Stimulated activated CD8-positive, alpha-beta memory T cell treated with anti-CD3 and anti-CD28 coated beads, Interleukin-4, amount 100 ng/mL, for 24 hours (primary cell): ENCODE measurements at places on chromosomes 3 and 15.

- no peak for DNase-seq
These were observed 230.2 kb upstream of the HES1 start for GRCh38 chr3:193905541-193906396.

GRCh38 chr15:52657338-52657737 lies 21.9 kb downstream of the ATOSA start:
- DNase-seq = no peak

DNA sequence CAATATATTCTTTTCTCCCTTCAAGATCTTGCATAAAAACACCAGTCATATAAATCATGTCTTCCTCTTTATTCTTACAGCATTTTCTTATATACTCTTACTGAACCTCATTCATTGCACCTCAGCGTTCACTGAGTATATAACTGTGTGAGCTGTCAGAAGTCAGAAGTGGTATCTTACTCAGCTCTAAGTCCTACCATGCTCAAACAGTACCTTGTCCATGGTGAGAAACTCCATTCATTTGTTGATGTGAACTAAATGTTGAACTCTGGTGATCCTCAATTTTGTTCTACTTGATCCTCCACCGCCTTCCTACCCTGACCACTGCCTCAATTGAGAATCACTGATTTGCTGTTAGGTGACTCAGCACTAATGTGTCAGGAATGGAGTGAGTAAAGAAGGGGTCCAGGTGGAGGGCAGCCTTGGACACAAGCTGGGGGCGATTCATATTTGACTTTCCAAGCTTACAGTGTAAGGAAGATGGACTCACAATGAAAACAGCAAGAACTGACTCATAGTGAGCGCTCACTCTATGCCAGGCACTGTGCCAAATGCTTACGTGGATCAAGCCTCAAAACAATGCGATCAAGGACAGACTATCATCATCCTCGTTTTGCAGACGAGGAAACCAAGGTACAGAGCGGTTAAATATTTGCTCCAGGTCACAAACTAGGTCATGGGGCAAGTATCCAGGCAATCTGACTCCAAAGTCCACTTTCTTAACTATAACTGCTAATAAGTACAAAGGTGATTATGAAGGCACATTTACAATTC lies 13.5 kb upstream of the ZFYVE19 start:
- DNase-seq = no peak

GRCh38 chr15:85367741-85368140 lies 12.7 kb upstream of the AKAP13 start:
- no peak for DNase-seq

DNA sequence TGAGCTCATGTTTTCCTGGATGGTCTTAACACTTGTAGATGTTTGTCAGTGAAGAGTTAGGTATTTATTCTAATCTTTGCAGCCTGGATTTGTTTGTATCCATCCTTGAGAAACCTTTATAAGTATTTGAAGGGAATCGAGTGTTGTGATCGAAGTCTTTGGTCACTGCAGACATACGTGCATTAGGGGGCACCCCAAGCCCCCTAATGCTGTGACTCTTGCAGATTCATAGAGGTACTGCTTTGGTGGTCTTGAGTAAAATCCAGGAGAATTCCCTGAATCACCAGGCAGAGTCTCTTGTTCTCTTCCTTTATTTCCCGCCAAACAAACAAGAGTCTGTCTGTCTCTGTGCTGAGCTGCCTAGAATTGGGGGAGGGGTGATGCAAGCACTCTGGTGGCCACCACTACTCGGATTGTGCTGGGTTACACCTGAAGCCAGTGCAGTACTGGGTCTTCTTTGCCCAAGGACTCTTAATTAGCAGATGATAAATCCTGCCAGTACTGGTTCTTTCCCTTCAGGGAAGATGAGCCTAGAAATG lies 170.5 kb upstream of the POU1F1 start:
- no peak for DNase-seq

GRCh38 chr3:133691273-133692107 lies 29.7 kb upstream of the TOPBP1 start:
- DNase-seq = no peak

- DNase-seq = no peak
These were observed 146.8 kb downstream of the SMAD6 start for GRCh38 chr15:66848686-66849392.

DNA sequence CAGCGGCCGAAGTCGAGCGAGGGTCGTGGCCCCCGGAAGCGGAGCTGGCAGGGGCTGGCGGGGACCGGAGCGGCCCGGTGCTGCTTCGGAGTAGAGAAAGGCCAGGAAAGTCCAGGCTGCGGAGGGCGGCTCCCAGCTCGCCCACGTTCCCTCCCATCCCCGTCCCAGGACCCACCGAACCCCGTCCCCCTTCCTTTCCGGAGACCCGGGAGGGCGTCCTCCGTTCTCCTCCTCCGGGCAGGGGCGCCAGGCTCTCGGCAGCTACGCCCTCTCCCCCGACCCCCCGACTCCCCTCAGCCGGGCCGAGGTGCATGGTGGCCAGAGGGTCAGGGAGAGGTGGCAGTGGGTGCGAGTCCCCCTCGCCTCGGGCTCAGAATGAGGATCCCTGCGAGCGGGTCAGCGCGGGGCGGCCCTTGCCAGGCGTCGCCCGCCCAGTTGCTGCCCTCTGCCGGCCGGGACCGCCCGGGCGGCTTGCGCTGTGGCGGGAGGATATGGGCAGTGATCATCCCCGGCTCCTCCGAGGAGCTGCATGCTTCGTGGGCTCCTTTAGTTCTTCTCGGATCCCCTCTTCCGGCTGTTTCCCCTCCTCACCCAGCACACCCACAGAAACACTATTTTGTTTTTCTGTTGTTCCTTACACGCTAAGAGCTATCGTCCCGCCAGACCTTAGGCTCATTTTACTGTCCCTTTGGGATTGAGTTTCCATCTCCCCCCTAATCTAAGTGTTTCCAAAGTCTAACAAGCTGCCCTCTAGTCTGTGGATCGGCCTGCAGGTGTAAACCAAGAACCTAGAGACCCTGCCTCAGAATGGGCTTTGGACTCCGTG lies 744 bp upstream of the ALDH1A2 start:
- peak; percentile 41 for DNase-seq

- DNase-seq = no peak
These were observed 17.0 kb downstream of the RPSA start for GRCh38 chr3:39423436-39423970.

DNA sequence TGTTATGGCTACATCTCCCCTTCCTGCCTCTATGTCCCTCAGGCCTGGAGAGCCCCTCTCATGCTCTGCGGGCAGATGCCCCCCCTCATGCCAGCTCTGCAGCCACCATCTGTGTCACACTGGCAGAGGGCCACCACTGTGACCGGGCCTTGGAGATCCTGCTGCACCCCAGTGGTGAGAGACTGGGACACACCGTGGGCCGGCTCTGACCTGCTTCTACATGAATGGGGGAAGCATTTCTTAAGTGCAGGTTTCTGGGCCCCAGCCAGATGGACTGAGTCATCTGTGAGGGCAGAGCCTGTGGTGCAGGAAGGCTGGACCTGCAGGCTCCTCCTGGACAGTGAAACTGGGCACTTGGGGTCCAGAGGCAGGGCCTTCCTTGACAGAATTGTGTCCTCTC lies 4.8 kb downstream of the VWA5B2 start:
- no peak for DNase-seq

GRCh38 chr15:96818861-96819260 lies 488.4 kb downstream of the NR2F2 start:
- DNase-seq = no peak

DNA sequence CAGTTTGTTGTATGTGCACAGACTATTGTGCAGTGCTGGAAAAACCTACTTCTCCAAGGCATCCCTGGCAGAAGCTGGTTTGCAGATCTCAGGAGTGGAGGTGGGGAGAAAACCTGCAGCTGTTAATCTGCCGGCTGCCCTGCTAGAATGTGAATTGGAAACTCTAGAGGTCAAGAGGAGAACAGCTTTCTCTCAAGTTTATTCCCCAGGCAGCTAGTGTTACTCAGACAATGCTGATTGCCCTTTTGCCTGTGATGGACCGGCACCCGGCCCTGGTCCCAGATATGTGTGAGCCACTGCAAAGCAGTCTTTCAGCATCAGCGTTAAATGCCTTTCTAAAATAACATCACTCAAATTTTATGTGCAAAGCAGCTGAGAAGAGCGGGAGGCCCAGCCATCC lies 129.7 kb upstream of the TPM1 start:
- DNase-seq = no peak

DNA sequence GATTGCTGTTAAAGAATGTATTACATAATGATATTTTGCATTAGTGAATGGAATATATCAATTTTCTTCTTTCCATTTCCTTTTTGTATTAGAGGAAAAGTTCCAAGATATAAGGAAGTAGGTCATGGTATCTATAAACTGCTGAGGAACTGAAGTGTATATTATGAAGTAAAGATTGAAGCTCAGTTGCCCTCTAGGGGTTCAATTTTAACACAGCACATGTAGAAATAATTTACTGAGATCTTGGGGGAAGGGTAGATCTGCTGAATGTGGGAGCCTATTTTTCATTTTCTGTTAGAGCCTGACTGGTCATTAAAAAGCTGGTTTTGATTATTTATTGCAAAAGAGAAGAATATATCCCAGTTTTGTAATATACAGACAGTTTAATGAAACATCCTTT lies 45.2 kb downstream of the CMC1 start:
- no peak for DNase-seq

DNA sequence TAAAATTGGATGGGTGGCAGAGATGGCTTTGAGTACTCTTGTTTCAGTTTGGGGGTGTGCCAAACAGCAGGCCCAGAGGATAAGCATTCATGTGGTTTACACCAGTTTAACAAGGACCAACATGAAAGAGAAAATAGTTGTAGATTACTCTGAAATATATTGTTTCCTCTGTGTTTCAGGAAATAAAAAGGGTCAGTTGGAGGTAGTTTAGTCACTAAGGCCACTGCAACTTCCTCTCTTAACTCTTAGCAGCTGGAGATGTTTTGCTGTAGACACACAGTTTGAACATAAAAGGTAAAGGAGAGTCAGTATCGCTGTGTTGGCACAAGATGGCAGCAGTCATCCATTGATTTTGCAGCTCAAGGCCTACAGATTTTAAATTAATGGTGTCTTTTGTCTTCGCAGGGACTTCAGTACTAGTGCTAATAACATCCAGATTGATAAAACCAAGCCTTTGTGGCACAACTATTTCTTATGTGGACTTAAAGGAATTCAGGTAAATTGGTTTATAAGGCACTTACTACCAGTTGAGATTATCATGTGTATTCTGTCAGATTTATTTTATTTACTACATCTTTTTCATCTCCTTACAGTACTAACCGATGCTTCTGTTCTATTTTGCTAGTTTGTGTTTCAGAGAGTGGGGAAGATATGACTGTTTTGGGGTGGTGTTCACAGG lies 65.5 kb downstream of the GALK2 start:
- no peak for DNase-seq

DNA sequence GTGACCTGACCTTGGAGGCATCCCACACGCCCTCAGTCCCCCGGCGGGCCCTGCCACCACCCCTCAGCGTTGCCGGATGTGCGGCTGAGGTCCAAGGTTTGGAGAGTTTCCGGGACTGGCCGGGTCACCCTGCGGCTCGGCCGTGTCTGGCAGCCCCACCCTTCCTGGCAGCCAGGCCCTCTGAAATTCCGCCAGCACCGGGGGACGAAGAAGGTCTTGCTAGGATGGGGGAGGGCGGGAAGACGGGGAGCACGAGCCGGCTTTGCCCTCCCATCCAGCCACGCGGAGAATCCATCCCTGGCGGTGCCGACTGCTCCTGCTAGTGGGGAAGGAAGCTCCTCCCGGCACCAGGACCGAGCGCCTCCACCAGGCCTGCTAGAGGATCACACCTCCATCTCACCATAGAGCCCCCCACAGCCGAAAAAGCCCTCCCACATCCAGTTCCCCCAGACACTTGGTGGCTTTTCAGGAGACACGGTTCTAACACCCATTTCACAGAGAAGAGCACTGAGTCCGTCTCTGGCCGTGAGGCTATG lies 81.5 kb downstream of the CPN2 start:
- no peak for DNase-seq

DNA sequence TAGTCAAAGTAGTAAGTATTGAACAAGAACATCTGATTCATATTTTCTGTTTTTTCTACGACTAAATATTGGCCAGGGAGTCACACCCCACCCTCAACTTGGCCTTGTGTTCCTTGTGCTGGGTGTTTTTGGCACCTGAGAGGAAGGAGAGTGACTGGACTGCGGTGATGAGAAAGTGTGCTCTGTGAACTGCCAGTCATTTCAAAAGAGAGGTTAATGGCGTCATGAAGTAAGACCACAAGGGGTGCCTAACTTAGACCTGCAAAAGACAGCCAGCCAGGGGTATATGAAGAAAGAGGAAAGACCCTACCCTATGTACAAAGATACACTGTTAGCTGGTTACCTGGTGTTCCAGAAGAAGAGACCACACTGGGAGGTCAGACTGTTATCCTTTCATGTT lies 58.4 kb upstream of the COL8A1 start:
- no peak for DNase-seq

GRCh38 chr3:18870642-18871041 lies 277.7 kb upstream of the KCNH8 start:
- DNase-seq = no peak

DNA sequence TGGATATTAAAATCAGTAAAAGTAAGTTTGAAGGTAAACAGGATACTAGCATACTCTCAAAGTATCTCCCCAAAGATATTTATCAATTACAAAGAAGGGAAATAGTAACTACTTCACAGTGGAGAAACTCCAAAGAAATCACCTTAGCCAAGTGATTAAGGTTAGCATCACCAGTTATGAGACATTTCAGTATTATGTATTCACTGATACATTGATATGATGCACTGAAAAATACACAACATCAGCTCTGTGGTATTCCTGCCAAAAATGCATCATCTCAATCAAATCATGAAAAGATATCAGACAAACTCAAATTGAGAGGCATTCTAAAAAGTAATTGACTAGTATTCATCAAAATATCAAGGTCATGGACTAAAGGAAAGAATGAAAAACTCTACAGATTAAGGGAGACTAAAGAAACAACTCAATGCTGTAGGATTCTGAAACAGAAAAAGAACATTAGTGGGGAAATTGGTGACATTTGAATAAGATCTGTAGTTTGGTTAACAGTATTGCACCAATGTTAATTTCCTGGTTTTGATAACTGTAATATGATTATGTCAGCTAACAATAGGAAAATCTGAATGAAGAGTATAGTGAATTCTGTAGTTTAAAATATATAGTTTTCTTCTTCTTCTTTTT lies 215.4 kb downstream of the UACA start:
- DNase-seq = no peak

- no peak for DNase-seq
These were observed at the start of gene TM4SF4 for GRCh38 chr3:149474250-149474817. Gene TM4SF4, plus strand, starts transcription at chr3:149474697. Its CDS starts 181 bp downstream, at chr3:149474878.

GRCh38 chr3:20975188-20975651 lies 775.8 kb downstream of the ZNF385D start:
- no peak for DNase-seq

- no peak for DNase-seq
These were observed 15.3 kb downstream of the PLXNB1 start for GRCh38 chr3:48414376-48415250.

- no peak for DNase-seq
These were observed 471 bp downstream of the NKIRAS1 start for GRCh38 chr3:23916152-23916885.
